CD4-positive, alpha-beta T cell treated with Interferon gamma for 1 hour (primary cell): ENCODE measurements at places on chromosomes 2 and 18.
A peak's percentile ranks its signal among the peaks of the same experiment; 100 is the strongest.

DNA sequence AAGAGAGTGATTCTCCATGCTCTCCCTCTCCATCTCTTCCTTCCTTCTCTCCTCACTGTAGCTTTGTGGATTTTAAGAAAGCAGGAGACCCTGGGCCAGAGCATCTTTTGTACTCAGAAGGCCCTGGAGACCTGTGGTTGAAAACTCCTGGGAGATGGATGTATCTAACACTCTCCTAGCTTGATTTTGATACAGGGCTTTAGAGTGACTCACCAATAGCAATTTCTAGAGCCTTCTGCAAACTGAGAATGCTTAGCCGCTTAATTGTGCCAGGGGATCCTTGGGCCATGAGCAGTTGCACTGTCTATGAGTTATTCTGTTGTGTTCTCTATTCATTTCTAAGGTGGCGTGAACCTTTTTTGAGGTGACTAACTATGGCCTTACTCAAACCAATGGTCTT, 17.7 kb downstream of the HOXD1 start:
- DNase-seq: no peak

DNA sequence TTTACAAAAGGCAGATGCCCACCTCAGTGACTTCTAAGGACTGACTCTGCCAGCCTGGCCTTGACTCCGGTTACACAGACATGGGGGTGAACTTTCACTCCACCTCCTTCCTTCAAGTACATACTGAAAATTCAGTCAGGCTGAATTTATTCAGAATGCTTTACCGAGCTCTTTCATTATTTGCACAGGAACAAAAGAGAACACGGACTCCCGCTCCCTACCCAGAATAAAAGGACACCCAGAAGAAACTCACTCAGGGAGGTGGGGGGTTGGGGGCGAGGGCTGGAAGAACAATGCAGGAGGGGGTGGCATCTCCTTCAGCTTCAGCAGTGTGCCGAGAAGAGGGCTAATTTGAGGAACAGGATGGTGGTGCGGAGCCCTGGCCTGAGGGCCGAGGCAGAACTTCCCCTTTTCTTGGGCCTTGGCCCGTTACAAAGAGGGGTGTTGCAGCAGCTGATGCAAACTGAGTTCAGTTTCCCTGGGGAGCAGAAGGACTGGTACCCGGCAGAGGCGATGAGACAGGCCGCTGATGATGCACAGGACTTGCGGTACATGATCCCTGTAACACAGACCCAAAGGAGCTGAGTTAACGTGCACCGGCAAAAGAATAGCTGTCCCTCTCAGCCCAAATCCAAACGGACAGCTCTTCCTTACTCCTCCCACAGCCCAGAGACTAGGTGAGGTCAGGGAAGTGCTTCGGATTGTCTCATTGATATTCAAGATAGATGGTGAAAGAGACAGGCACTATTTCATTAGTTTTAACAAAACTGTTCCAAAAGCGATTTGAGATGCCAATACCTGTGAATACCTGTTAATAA, 24.1 kb downstream of the LYPD1 start:
- DNase-seq: peak; percentile 19

- no peak for DNase-seq
These were observed 2.4 kb downstream of the LRRC30 start for GRCh38 chr18:7233134-7233810.

GRCh38 chr18:41096504-41096903, 858.5 kb upstream of the PIK3C3 start:
- no peak for DNase-seq

DNA sequence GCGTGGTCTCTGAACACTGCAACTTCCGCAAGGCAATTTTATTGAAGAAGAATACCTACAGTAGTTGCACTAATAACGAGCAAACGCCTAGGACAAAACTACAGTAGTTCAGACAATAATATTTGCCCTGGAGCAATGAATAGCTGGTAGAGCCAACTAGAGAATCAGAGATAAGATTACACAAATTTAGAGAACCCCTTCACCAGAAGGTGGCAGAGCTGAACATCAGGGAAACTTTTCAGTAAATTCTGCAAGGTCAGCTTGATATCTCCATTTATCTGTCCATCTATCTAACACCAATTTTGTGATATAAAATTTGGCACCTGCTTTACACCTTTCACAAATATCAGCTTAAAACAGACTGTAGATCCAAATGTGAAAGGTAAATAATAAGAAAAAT, 43.8 kb downstream of the CDH19 start:
- no peak for DNase-seq

DNA sequence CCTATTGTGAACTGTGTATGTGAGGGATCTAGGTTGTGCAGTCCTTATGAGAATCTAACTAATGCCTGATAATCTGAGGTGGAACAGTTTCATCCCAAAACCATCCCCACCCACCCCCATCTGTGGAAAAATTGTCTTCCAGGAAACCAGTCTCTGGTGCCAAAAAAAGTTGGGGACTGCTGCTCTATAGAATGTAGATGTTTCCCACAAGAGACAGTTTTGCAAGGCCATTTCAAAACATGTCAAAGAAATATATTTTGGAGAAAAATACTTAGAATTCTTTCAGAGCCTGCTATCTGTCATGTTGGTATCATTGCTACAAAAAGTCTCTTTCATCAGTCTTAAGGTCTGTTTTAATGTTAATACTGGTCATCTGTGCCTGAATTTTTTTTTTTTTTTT, 4.1 kb upstream of the SLC39A10 start:
- no peak for DNase-seq

DNA sequence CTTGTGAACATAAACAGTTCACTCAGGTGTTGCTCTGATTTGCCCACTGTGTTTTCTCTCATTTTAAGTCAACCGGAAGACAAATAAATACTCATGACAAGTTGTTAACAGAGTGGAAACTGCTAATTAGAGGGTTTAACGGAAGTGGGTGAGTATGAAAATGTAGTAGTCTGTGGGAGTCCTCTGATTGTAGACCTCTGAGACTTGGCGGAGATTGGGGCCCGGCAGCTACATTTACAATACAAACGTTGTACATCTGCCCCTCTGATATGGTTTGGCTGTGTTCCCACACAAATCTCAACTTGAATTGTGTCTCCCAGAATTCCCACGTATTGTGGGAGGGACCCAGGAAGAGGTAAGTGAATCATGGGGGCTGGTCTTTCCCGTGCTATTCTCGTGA, 107.3 kb upstream of the FAM98A start:
- no peak for DNase-seq

GRCh38 chr2:98936353-98937351, 627 bp upstream of the CRACDL start:
- DNase-seq: no peak

DNA sequence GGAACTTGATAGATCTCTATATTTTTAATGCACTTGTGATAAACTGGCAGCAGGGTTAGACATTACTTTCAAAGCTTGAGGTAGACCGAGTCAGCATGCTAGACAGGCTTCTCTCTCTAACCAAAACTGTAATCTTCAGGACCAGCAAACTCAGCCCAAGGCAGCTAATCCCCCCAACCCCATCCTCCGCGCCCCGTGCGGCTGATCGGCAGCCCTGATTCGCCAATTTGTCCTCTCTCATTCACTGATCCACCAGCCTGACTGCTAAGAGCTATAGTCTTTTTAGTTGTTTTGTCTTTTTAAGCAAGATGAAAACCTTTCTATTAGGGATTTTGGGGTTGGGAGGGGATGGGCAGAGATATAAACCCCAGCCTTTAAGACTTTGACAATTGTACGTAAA, 20.7 kb downstream of the ASPRV1 start:
- DNase-seq: no peak
